Left lung (tissue), 14 donors: ENCODE measurements at places on chromosomes 2 and 18. TPM values are rescaled to one million over a fixed set of nuclear protein-coding genes. Genes with fewer than 3 reads are reported as not detected.
A peak's percentile ranks its signal among the peaks of the same experiment; 100 is the strongest.

FSIP2 gene
- 1.7 TPM for polyA plus RNA-seq

GRCh38 chr18:11119959-11120587 is 29.3 kb downstream of the PIEZO2 start:
- DNase-seq: no peak

- DNase-seq: no peak
These were observed 44.3 kb upstream of the REL start for GRCh38 chr2:60837123-60837522.

DNA sequence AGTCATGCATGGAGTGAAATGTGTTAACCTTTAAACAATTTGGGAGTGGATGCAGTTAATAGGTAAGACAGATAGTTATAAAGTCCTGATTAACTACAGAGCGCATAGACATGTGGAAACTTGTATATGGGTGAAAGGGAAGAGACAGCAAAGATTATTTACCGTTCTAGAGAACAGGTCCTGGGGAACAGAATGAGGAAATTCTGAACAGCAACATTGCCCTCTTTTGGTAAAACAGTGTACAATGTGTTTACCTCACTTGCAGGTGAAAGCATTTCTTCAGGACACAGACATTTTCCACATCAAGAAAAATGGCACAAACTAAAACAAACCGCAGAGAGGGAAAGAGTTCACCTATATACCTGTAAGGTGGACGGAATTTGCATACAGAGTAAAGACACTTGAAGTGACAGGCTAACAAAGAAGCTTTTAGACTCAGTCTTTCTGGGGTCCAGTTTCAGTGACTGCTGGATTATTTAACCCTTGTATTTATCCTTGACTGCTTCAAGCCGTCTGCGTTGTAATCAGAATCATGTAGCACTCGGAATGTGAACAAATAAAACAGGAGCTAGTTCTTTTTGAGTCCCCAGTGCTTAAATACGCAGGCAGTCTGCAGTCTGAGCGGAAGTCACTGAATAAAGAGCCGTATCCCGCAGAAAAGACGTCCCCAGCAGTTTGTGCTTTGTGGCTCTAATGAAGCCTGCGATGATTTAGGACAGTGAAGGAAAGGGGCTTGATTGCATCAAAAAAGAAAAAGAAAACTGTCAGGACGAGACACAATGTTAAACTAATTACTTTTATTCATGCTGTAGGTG is 364.8 kb upstream of the GALNT5 start:
- peak; percentile 49 for DNase-seq

DNA sequence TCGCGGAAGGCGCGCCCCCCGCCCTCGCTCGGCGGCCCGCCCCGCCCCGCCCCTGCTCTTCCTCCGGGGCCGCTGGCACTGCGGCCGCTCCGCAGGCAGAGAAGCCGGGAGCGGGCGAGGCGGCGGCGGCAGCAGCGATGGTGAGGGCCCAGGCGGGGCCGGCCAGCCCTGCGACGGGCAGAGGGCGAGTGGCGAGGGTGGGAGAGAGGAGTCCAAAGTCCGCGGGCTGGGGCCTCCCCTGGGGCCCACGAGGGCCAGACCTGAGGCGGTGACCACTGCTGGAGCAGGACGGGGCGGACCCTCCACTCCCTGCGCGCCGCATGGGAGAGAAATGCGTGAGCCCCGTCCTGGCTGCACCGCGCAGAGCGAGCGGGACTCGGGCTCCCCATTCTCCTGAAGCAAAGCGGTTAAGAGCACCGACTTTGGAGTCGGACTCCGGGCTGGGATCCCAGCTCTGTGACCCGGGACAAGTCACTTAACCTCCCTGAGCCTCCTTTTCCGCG is at the start of gene VAMP5:
VAMP5 (plus strand) TSS at position 78 of the 503 bp plus-strand sequence; CDS start at position 138, 60 bp downstream.
- DNase-seq: no peak

TXNDC9 gene
- polyA plus RNA-seq: 33.7 TPM

- DNase-seq: no peak
These were observed 250 bp upstream of the CHST10 start for GRCh38 chr2:100417711-100418124.

RTP5 gene
- not detected for polyA plus RNA-seq

DNA sequence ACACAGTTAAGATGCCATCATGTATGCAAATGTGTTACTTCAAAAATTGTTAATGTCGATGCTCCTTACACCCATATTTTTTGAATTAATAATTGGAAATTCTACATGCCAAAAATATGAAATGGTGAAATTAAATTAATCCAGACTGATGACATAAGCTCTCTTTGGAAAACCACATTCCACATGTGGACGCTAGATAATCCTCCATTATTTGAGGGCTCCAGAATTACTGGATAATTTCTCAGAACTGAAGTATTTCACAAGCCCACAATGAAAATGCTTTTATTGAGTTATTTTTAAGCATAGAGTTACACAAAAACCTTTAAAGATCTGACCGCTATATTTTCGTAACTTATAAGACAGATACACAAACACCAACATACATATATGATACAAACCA is 47.8 kb downstream of the FARSB start:
- DNase-seq: no peak

SP140L gene
- polyA plus RNA-seq: 15.8 TPM
